COLO829 (cell line): ENCODE measurements at places on chromosomes 7 and 10.

- no peak for DNase-seq
Measured at GRCh38 chr10:104505521-104506042, 135.5 kb upstream of the SORCS3 start.

DNA sequence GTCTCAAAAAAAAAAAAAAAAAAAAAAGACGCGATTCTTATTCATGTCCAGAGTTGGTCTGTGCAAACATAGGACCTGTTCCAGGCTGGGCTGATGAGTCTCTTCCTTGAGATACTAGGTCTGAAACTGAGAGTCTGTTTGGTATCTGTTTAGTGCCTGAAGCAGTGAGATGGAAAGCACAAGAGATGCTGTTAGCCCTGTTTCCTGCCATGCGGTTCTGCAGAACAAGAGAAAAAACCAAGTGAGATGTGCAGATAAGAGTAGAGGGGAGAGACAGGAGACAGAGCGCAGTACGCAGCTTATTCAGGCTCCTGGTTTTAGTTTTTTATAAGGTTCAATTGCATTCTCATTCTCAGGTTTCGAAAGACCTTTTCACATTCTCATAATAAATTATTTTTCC is 85.8 kb upstream of the PRKCQ start:
- no peak for DNase-seq

DNA sequence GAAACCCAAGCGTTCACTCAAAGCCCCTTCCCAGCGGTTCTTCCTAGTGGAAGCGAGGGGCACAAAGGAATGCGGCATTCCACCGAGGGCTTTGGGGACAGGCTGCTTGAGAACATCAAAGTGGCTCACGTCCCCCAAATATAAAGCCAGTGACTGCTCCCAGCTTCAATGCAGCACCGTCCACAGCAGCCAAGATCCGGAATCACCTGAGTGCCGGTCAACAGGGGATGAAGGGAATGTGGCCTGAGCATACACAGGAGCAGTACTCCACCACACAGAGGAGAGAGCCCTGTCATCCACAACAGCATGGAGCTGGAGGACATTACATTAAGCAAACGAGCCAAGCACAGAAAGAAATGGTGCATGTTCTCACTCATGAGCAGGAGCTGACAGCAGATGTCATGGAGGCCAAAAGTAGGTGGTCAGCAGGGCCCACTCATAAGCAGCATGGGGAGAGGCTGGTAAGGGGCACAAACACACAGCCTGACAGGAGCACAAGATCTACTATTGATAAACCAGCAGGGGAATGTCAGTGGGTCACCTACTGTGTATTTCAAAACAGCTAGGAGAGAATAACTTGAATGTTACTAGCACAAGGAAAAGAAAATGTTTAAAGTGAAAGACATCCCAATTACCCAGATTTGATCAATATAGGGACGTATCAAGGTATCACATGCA is 79.5 kb downstream of the DIP2C start:
- DNase-seq: no peak

- peak; percentile 58 for DNase-seq
Measured at GRCh38 chr7:108294595-108294994, 161.6 kb downstream of the NRCAM start.

DNA sequence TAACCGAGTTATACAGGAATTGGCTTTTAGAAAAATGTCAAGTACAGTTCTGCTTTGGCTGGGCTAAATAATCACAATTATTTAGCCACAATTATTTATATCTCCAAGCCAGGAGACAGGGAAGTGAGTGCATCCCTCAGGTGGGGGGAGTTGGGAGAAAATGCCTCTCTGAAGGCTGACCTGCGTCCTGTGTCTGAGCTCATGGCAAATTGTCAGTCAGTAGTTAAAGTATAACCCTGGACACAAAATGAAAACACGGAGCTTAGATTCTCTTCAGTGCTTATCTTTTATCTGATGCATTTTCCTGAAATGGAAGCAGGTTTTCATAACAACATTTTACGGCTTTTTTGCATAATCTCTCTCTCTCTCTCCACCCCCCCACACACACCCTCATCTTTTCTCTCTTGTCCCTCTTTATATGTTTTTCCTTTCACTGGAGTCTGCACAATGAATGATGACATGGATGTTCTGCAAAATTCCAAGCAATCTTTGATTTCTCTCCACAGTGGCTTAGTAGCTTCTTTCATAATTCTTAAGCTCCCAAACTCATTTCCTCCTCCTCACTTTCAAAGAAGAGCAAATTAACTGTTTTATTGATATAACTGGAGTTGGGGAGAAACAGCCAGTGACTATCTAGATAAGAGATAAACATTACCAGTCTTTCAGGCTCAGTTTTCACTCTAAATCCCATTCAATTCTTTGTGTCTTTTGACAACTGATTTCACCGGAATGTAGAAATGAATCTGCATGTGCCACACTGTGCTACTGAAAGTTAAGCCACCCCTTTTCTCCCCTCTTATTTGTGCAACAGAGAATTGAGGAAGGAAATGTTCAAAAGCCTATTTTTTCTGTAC is 521.4 kb upstream of the GHITM start:
- DNase-seq: no peak

GRCh38 chr10:80090121-80090520 is 11.7 kb downstream of the TMEM254 start:
- DNase-seq: no peak

GRCh38 chr10:7488418-7488829 is 77.6 kb upstream of the SFMBT2 start:
- no peak for DNase-seq

DNA sequence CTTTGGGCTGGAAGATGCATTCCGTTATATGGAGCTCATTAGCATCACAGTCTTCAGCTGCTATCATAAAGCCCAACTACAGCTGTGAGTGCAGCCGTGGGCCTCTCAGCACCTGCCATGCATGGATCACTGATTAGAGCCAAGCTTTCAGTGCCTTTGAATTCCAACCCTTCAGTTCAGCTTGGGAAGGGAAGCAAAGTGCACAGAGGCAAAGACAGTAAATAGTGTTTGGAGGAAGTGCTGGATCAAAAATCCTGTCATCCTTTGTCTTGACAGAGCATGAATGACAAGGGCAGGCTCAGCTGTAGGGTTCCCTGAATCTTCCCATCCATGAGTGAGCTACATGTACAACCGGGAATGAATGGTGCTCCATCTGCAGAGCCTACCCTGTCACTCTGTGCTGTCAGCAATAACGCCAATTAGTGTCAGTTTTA is 153.7 kb downstream of the DNAJB9 start:
- DNase-seq: no peak

GRCh38 chr10:1134156-1134555 is 78.0 kb downstream of the WDR37 start:
- no peak for DNase-seq

DNA sequence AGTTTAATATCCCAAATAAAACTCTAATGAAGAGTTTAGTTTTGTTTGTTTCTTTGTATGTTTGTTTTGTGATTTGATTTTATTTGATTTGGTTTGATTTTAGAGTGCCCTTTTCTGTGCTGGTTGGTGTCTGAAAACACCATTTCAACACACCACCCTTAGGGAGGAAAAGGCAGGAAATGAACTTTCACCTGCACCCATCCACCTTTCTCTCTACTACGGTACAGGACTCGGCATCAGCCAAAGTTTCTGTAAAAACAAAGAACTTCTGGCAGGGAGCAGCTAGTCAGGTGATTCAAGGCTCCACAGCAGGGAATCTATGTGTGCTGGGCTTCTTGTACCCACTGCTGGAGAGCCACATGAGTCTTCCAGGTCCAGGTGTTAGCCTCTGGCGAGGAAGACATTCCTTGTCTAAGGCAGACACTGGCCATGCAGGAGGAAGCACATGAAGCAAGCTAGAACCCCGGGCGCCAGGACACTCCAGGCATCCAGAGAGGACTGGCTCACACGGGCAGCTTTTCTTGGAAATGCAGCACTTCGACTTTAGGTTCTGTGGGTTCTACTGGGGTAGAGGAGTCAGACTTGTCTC is 22.1 kb upstream of the STK17A start:
- DNase-seq: no peak

DNA sequence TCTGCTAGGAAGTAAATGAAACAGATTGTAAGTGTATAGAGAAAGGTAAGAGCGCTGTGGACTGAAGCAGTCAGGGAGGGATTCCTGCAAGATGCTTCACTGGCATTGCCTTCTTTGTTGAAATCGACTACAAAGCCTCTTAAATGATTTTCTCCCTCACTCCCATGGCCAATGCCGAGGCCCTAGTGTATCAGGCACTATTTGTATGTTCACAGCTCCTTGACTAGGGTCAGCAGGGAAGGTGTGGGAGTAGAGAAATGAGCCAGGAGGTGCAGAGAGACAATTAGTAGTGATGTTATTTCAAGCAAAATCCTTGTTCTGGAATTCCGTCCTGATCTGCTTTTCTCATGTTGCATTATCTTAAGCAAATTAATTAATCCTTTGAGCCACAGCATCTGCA is 22.9 kb upstream of the DUSP5 start:
- DNase-seq: no peak

DNA sequence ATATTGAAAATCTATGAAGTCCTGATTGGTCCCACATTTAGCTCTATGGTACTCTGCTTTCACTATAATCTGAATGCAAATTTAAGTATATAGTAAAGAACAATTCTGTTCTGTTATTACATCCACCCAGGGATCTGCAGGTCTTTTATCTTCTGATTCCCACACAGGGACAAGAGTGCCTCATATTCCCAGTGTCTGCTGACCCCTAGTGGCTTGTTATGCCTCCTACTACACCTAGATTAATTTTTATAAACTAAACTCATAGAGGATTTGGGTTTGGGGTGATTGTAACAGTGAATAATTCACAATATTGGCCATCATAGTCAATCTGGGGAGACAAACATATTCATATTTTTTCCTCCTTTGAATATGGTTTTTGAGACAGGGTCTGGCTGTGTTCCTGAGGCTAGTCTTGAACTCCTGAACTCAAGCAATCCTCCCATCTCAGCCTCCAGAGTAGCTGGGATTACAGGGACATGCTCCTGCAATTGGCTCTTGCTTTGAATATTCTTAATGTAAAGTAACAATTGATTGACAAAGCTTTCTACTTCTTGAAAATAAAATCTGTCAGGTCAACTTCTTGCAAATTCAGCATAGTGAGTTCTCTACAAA is 282.1 kb downstream of the KCND2 start:
- peak; percentile 70 for DNase-seq

DNA sequence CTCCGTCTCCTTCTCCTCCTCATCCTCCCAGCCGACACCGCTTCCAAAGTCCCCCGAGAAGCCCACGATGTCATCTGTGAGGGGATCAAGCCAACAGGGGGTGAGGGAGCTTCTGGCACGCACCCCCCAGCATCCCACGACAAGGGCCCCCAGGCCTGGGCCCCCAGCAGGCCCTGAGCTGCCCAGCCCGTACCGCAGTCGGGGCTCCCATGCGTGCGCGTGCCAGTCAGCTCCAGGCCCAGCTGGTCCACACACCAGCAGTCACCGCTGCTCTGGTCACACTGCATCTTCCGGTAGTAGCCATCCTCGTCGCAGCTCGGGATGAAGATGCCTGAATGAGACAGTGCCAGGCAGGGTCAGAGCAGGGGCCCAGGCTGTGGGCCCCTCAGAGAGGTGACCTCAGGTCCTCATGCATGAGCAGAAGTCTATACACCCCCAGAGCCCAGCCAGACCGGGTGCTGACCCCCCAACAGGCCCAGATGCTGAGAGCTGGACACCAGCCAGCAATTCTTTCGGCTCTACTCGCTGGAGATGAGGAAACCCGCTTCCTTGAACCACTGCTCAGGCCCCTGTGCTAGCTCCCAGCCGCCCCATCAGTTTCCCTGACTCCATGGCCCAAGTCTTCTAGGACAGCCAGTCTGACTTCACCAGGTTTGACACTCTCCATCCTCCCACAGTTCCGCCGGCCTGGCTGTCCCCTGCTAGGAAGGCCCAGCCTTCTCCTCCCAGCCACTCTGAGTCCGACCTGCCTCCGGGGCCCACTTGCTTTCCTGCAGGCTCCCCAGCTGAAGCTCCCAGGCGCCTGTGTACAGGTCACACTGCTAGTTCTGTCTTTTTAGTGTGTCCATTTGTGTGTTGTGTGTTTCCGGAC is 25.3 kb downstream of the SPOCK2 start:
- no peak for DNase-seq

- peak; percentile 7 for DNase-seq
Measured at GRCh38 chr7:152336754-152337368, 98.9 kb downstream of the KMT2C start.

DNA sequence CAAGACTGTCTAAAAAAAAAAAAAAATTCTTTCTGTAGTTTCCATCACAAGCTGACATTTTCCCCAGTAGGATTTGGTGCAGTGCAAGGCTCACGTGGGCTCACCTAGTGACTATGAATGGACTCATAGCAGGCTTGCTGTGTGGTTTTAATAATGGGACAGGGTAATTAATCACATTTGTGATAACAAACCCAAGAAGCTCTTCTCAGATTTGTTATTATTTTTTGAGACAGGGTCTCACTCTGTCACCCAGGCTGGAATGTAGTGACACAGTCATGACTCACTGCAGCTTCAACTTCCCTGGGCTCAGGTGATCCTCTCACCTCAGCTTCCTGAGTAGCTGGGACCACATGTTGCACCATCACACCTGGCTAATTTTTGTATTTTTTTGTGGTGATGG is 40.0 kb downstream of the NACAD start:
- DNase-seq: no peak

GRCh38 chr10:9097991-9098306 is 1043.5 kb downstream of the GATA3 start:
- no peak for DNase-seq

- peak; percentile 63 for DNase-seq
Measured at GRCh38 chr7:98297626-98298286, 16.3 kb downstream of the BRI3 start.

- DNase-seq: no peak
Measured at GRCh38 chr10:11451640-11452260, 159.7 kb downstream of the USP6NL start.

- DNase-seq: no peak
Measured at GRCh38 chr10:109588259-109588658, 335.1 kb downstream of the XPNPEP1 start.

- peak; percentile 16 for DNase-seq
Measured at GRCh38 chr7:151607464-151607867, 87.8 kb upstream of the RHEB start.

DNA sequence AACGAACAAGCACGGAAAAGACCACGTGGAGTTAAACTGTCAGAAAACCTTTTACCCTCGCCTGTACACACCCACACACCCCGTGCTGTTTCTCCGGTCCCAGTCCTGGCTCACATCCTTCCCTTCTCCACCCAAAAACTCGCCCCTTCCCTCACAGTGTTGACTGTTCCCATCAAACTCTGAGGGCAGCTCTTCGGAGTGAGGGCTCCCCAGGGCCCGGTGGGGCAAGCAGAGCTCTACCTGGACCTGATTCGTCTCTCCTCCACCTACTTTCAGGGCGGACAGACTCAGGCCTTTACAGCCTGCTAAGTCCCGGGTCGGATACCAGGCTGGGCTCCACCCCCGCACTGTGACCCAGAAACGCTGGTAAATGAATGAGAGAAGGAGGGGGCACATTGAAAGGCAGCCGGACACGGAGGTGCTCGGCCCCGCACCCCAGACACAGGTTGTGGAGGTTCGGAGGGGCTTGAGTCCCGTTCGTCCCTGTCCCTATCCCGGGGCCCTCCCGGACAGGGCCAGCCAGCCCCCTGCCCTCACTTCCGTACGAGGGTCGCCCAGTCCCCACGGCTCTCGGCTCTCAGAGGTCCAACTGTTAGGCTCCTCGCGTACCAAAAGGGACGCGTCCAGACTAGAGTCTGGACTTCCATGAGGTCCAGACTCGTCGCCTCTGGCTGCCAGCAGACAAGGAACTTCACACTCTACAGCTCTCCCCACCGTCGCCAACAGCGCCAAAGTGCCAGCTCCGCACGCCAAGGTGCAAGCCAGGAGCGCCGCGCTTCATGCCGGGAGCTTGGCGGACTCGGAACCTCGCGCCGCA is 31.7 kb upstream of the ASL start:
- DNase-seq: no peak
